ENCODE measurements at places on chromosomes 7 and 10. TPM values are rescaled to one million over a fixed set of nuclear protein-coding genes. Genes with fewer than 3 reads are reported as not detected.

DNA sequence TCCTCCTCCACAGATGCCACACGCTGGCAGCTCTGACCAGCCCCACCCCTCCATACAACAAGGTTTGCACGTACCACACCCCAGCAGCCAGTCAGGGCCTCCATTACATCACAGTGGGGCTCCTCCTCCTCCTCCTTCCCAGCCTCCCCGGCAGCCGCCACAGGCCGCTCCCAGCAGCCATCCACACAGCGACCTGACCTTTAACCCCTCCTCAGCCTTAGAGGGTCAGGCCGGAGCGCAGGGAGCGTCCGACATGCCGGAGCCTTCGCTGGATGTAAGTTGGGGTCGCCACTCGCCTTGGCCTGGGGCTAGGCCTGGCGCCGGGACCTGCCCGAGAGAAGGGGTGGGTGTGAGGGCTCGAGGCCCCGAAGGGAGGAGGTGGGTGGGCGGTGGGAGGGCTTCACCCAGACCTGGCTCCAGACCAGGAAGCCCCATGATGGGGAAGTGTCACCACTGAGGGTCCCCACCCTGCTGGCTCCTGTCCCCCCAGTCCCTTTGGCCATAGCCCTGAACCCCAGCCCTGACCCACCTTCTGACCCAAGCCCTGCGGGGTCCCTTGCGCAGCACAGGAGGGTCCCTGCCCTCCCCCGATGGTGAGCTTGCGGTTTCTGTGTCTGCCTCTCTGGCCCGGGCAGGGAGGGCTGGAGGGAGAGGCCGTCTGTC, 36.2 kb upstream of the PPIF start:
- H3K4me1 ChIP-seq: no peaks in the 10 kb centered on the region
- peaks cover 26% of the 10 kb centered on the region for H3K36me3 ChIP-seq
- no peak overlapping the region for H3K27ac ChIP-seq
- no peak for DNase-seq
- no peaks in the 10 kb centered on the region for H3K27me3 ChIP-seq

Gene CTAGE6
- not detected for total RNA-seq

Gene FGFR2
- total RNA-seq: 53.6 TPM

GRCh38 chr10:132669208-132669861, 116.6 kb downstream of the NKX6-2 start:
- H3K27ac ChIP-seq: no peak overlapping the region
- no peak overlapping the region for H3K4me3 ChIP-seq
- H3K36me3 ChIP-seq: no peaks in the 10 kb centered on the region
- no peak for DNase-seq
- peaks cover 10% of the 10 kb centered on the region for H3K4me1 ChIP-seq

DNA sequence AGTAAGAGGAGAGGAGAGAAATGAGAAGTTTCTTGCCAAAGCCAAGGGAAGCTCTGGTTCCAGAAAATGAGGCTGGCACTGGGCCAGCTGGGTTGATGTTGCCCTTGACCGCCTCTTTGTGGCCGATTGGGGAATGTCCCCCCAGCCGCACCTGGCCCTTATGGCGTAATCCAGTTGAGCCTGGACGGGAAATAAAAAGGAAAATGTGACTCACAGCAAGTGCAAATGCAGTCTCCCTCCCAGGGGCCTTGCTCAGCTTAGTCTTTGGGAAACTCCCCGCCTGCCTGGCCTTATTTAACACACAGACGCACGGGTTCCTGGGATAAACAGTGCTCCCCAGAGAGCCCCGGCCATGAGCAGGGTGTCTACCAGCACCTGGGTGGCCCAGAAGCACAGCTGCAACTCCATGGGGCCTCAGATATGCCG, 174.8 kb downstream of the KIAA1217 start:
- peak overlapping the region; percentile 96 for H3K27ac ChIP-seq
- peaks cover 28% of the 10 kb centered on the region for H3K4me1 ChIP-seq
- peaks cover 13% of the 10 kb centered on the region for H3K36me3 ChIP-seq
- peak overlapping the region; percentile 60 for H3K4me3 ChIP-seq
- DNase-seq: peak; percentile 95

DNA sequence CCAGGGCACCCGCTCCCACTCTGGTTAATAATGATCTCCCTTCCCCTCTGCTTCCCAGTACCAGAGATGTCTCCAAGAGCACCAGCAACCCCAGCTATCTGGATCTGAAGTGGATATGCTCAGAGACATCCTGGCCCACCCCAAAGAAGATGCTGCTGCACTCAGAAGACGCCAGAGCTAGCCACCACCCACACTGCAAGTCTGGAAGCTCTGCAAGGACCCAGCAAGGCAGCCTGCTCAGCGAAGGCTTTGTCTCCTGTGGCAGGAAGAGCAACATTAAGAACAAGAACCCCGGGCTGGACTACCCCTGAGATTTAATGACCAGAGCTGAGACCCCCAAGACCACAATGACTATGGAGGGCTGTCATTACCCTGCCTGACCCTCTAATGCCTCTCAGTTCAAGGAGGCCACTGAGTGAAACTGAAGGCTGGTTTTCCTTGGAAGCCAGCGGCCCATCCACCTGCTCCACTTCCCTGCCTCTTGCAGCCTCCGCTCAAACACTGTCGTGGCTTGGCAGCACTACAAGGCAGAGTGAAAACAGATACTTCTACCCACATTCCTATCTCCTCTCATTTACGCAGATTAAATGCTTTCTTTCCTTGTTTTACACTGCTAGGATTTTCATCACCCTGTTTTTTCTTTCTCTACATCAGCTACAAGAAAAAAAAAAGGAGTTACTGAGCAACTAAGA, 202.2 kb downstream of the SNX10 start:
- peaks cover 9% of the 10 kb centered on the region for H3K36me3 ChIP-seq
- DNase-seq: no peak
- H3K4me1 ChIP-seq: peaks cover 62% of the 10 kb centered on the region
- H3K27me3 ChIP-seq: no peaks in the 10 kb centered on the region
- no peak overlapping the region for H3K4me3 ChIP-seq
- no peak overlapping the region for H3K27ac ChIP-seq

GRCh38 chr10:103215601-103216000, 22.5 kb upstream of the NT5C2 start:
- H3K4me1 ChIP-seq: peaks cover 10% of the 10 kb centered on the region
- H3K27ac ChIP-seq: no peak overlapping the region
- no peaks in the 10 kb centered on the region for H3K27me3 ChIP-seq
- no peaks in the 10 kb centered on the region for H3K36me3 ChIP-seq
- H3K4me3 ChIP-seq: no peak overlapping the region

Measured in Calu3 (cell line).